Activated CD8-positive, alpha-beta memory T cell treated with anti-CD3 and anti-CD28 coated beads for 48 hours (primary cell): ENCODE measurements at places on chromosomes 6 and 20.

DNA sequence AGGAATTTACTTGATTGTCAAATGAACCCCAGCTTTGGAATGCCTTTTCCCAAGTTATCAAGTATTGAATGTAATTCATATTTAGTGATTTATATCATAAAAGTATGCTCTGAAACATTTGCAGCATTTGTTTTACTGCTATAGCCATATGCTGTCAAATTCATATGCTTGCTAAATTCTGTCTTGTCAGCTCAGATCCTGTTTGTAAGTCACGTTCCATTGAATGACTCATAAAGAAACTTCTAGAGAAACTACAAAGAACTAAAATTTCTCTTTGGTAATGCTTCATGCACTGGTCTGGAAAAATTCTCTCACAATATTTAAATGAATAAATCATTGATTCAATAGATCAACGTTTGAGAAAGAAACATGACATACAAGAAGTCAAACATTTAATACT is 445.9 kb downstream of the PHF3 start:
- no peak for DNase-seq

DNA sequence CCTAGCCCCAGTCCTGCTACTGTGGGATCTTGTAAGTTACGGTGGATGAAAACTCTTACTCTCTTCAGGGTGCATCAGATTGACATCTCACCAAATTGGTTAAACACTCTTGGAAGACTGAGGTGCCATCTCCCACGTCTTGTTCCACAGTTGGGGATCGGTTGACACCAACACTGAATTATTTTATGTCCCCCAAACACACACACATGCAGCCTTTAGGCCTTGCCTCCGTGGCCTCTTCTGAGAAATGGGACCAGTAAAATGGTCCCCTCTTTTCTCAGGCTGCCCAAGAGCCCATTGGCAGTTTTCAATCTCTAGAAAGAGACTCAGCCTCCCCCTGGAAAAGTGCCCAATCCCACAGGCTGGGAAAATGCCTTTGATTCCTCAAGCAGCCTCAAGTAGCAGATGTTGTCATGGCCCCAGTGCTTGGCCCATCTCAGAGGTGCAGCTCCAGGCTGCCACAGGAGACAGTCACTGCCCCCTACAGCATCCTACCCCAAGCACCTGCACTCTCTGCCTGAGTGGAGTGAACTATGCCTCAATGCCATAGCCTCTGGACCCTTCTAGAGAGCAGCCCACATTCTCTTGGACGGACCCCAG is 163.9 kb downstream of the ANKRD60 start:
- no peak for DNase-seq

DNA sequence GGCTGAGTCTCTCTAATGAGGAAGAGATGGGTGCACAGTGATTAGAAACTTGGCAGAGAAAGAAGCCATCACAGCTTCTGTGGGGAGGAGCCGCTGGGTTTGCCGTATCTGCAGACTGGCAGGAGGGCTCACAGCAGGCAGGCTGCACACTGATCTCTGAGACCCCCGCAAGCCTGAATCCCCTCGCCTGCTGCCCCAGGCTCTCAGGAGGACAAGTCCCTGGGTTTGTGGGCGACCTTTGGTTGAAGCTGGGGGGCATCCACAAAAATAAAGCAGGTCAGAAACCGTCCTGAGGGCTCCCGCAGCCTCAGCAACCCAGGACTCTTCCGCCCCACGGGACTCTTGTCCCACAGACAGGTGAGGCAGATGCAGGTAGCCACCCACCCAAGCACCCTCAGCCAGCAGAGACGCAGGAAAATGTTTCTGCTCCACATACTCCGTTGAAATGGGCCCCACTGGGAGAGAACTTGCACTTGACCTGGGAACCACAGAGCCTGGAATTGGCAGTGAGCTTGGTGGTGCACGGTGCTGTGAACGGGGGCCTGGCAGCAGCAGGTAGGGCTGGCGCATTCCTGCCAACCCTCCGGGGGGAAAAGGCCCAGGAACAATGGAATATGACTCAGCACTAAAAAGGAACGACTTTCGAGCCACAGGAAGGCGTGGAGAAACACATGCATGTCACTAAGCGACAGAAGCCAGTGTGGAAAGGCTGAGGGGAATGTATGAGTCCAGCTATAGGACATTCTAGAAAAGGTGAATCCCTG is 89.9 kb downstream of the YTHDF1 start:
- DNase-seq = no peak

DNA sequence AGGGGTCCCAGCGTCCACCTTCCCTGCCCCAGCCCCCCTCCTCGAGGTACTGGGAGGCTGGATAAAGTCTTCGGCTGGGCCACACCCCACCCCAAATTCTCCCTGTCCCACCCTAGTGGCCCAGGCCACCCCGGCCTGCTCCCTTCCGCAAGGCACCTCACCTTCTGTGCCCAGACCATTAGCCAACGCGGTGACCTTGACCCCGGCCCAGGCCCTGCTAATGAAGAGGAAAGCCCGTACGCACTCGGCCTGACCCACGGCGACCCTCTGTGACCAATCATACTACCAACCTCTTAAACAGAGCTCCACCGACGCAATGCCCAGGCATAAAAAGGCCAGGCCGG is 182 bp upstream of the OXT start:
- DNase-seq = no peak

DNA sequence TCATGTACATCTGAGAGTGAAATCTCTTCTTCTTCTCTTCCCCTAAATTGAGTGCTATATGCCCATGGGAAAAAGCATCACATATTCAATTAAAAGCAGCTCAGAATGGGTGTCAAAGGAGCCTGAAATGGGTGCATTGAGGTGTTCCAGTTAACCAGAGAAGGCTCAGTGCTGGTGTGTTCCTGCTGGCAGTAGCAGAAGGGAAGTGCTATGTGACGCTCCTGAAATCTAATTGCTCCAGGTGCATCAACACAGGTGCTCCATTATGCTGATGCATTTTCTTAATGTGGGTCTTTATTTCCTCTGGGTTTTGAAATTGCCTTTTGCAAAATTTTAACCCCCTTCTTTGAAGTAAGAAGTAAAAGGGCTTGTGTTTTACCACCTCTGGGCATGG is 17.9 kb downstream of the SLC22A2 start:
- DNase-seq = no peak

GRCh38 chr20:49563015-49563980 is 4.6 kb downstream of the PTGIS start:
- no peak for DNase-seq

- DNase-seq = no peak
Observed at GRCh38 chr6:169543704-169544103, 158.1 kb downstream of the WDR27 start.

GRCh38 chr20:6705106-6705766 is 62.2 kb upstream of the BMP2 start:
- DNase-seq = no peak

DNA sequence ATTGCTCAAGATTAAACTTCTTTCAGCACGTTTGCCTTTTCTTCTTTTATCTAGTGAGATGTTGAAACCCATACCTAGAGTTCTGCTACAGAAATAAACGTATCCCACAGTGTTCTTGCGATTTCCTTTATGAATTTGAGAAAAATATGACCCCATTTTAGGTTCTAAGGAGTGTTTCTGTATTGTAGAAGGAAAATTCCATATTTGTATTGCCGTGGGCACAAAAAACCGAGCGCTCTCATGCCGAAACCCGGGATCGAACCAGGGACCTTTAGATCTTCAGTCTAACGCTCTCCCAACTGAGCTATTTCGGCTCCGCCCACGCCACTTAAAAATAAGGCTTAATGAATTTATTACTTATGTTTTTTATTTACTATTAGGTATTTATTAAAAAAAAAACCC is 23.7 kb downstream of the ZNF311 start:
- DNase-seq = peak; percentile 52

GRCh38 chr6:158338311-158339112 is 26.2 kb downstream of the TULP4 start:
- DNase-seq = no peak

DNA sequence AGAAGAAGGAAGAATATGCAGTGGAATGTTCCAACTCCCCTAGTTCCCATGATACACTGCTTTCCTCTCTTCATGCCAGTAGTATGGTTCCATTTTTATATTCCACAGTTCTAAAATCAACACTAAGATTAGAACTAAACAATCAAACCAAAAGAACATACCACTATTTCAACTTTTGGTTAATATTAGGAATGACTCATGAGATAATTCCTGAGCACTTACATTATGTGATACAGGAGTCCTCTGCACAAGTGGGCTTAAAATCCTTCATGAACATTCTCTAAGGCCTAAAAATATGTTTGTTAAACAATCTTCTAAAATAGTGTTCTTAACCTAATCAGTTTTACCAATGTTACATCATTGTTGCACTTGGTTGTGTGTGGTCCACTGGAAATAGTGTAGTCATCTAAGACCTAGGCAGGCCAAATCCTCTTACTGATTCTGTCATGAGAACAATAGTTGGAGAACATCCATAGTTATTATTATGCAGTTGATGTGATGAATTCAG is 30.3 kb upstream of the RCAN2 start:
- no peak for DNase-seq

DNA sequence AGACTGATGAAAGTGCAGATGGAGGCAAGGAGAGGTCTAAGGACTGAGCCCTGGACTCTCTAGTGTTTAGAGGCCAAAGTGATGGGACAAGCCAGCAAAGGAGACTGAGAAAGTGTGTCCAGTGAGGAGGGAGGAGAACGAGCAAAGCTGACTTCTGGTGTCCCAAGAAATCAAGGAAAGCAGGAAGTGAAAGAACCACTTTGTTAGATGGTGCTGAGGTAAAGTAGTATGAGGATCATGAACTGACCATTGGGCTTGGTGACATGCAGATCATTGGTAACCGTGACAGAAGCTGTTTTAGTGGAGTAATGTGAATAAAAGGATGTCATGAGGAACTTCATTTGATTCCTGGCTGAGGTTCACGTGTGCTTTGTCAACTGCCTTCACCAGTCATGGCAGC is 108.4 kb downstream of the SLX4IP start:
- no peak for DNase-seq

GRCh38 chr6:65979120-65979519 is 272.1 kb upstream of the EYS start:
- DNase-seq = no peak

- DNase-seq = no peak
Observed at GRCh38 chr20:44450903-44451450, 24.7 kb upstream of the TTPAL start.

GRCh38 chr20:17541596-17541995 is 10.4 kb upstream of the BFSP1 start:
- no peak for DNase-seq
